ENCODE measurements at places on chromosomes 3 and 15.

DNA sequence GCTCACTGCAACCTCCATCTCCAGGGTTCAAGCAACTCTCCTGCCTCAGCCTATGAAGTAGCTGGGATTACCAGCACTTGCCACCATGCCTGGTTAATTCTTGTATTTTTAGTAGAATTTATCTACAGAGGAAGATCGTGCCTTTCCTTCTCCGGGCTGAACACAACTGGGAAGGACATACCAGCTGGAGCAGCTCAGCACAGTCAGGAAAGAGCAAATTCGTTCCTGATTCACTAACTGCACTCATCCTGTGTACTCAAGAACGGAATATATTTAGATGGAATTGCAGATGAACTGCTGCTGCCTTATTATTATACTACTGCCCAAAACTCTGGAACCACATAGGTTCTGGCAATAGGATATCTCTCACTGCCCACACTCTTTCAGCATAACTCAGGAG is 27.1 kb upstream of the P4HTM start:
- DNase-seq, result no peak

DNA sequence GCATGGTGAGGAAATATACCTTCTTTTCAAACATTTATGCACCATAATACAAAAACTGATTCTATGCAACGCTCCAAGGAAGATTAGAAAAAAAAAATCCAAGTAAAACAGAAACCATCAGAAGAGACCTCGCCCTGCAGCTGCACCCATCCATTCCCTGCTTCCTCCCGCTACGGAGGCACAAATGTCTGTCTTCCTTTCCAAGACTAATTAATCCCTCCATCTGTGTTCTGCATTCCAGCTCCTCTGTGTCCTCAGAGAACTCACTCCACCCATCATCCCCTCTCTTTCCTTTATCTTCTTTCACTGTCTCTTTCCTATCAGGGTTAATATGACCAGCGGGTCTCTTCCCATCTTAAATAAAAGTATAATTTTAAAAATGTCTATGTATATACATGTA is 196.1 kb downstream of the ADAMTSL3 start:
- no peak for DNase-seq

GRCh38 chr15:73467758-73468157 is 24.8 kb downstream of the REC114 start:
- no peak for DNase-seq

GRCh38 chr3:113717818-113718217 is 21.4 kb upstream of the USF3 start:
- no peak for DNase-seq

DNA sequence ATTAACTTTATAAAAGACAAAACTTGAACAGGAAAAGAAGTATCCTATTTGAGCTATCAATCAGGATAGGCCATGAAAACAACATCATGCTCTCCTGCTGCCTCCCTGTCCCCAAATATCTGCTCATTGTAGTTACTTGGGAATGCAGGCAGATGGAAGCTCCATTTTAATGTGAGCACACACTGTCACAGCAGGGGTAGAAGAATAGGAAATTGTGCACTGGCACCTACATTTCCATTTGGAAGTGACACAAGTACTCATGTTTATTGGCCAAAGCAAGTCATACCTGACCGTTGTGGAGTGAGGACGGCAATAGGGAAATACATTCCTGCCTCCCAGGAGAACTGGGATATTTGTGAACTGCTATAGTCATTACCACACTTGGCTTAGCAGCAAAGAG is 52.4 kb downstream of the ASTE1 start:
- DNase-seq, result no peak

DNA sequence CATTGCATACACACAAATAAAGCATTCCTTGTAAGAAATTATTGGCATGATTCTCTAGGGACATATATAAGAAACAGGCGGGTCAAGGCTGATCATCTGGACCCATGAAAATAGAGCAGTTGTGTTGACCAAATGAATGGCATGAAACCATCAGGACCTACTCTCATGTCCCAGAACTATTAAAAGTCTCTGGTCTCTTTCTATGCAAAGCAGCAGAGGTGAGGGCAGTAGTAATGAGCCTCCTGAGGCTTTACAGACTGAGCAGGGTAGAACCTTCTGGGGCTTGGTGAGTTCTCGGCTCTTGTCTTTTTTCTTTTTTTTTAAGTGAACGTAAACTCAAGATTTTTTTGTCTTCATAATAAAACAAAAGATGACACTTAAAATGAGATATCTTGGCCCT is 9.3 kb downstream of the GLDN start:
- DNase-seq, result no peak

DNA sequence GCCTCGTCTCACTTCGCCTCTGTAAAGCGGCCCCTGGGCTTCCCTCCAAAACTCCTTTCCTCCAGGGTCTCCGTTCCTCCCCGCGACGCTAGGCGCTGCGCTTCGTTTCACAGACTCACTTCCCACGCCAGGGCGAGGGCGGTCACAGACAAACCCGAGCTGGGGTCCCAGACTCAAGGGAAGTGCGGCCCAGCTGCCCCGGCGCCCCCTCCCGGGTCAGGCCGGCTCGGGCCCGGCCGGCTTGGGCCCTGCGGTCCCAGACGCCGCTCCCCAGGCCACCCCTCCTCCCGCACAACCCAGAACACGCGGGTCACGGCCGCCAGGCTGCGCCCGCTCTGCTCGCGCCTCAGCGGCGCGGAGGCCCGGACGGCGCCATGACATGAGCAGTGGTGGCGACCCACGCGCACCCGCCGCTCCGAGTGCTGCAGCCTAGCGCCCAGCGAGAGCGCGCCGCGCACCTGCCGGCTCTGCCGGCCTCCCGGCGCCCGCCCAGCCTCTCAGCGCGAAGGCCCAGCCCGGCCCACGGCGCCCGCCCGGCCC is 547 bp downstream of the NUP210 start:
- no peak for DNase-seq

- no peak for DNase-seq
Observed at GRCh38 chr3:195445885-195446284, 3.1 kb upstream of the ACAP2 start.

DNA sequence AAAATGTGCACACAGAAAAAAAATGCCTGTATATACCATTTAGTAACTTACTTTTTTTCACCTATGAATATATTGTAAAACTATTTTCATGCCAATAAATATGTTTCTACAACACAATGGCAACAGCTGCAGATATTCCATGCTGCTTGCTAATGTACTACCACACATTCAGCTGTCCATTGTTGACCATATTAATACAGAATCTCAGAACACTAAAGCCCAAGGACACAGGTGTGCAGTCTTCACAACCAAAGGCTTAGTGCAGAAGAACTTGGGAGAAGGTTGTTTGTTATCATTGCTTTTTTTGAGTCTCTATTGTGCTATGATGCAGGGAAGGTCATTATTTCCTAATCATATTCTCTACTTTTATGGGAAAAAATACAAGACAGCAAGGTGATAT is 79.6 kb downstream of the DIPK2A start:
- DNase-seq, result no peak

- DNase-seq, result no peak
Observed at GRCh38 chr3:123616593-123616992, 31.7 kb upstream of the HACD2 start.

GRCh38 chr15:43111354-43111753 is 5.5 kb upstream of the UBR1 start:
- DNase-seq, result no peak

DNA sequence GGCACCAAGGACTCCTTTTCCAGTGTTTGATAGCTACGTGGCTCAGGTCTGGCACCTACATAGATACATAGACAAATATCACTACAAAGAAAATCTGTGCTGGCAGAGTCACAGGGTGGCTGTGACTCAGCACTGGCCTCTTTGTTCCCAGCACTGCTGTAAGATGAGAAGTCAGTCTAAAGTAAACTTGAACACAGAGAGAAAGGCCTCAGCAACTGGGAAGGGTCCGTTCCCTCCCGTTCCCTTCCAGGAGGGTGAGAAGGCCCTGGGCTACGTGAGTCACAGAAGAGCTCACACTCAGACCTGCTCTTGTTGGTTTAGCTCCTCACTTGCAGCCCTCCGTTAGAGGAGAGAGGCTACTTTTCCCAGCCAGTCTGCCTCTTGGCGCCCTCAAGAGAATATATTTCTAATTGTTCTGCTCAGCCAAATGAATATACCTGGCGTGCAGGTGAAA is 23.1 kb downstream of the ANXA2 start:
- no peak for DNase-seq

GRCh38 chr3:128004661-128005060 is 47.6 kb upstream of the SEC61A1 start:
- DNase-seq, result no peak

DNA sequence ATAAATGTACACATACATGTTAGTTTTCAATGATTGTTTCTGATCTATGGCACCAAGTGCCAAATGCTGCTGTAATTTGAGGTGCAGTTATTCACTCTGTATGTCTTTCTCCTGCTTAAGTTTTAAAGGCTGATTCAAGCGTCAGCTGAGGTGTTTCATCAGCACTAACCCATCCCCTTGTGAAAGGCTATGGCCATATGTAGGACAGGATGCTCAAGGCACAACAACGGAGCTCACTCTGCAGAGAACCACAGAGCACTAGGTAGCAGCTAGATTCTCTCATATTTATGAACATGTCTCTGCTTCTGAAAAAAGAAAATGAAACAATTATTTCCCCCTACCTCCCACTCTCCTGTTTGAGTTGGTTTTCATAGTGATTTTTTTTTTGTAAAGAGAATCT is 340.0 kb upstream of the TMCO5A start:
- no peak for DNase-seq

- DNase-seq, result no peak
Observed at GRCh38 chr3:48474619-48475018, 28.1 kb downstream of the ATRIP start.

- DNase-seq, result no peak
Observed at GRCh38 chr3:117443014-117443413, 733.4 kb downstream of the TUSC7 start.

- no peak for DNase-seq
Observed at GRCh38 chr15:34812369-34812768, 17.0 kb upstream of the ACTC1 start.

- DNase-seq, result no peak
Observed at GRCh38 chr3:170909129-170909903, 879 bp upstream of the EIF5A2 start.

DNA sequence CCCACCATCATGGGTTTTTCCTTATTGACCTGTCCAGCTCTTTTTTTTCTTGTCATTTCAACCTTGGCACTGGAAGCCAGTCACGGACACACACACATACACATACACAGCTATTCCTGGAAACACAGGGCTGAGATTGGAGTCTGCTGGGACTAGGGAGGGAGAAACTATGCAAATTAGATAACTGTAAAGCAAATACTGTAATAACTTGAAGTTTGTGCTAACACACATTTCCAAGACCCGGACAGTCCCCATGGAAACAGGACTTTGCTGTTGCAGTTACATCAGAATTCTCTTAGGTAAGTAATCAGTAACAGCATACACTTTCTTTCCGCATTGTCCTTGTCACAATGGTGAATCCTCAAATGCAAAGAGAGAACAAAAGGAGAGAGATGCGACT is 304.4 kb downstream of the KBTBD8 start:
- DNase-seq, result no peak

- DNase-seq, result no peak
Observed at GRCh38 chr3:130948929-130949328, 55.0 kb downstream of the ATP2C1 start.

GRCh38 chr15:90840954-90841353 is 27.4 kb upstream of the FURIN start:
- DNase-seq, result no peak

GRCh38 chr3:188853856-188854771 is 317.7 kb upstream of the TPRG1 start:
- DNase-seq, result no peak

- DNase-seq, result no peak
Observed at GRCh38 chr3:10560060-10560861, 54.9 kb upstream of the ATP2B2 start.

- no peak for DNase-seq
Observed at GRCh38 chr3:39524107-39524506, 56.6 kb downstream of the MOBP start.

DNA sequence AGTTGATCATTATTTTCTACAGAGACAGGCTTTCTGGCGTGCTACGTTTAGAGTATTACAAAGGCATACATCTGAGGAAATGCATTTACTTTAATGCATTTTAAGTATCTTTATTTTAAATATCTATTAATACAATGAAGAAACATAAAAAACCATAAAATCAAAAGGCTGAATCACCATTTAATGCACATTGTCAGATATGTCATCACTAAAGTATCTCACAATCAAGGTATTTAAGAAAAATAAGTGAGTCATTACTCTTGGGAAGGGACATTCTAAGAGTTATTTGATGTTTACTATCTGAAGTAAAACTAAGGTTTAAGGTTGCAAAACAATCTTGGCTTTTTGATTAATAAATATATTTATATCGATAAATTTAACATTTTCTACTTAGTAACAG is 102.2 kb downstream of the CTNNB1 start:
- no peak for DNase-seq

GRCh38 chr15:33005582-33005981 is 188.9 kb downstream of the FMN1 start:
- DNase-seq, result no peak

DNA sequence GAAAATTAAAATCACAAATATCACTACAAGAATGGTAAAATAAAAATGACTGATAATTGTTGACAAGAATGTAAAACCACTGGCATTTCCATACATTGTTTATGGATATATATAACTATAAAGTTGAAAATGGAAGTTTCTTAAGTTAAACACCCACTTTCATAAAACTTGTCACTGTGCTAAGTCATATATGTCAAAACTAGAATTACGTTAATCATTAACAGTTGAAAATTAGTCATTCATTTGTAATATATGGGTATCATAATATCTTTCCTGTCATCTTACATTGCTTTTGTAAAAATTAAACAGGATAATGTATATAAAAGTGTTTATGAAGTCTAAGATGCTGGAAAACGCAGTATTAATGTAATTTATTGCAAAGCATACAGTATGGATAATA is 1398.6 kb upstream of the ALCAM start:
- DNase-seq, result no peak

GRCh38 chr3:32454111-32454510 is 48.5 kb downstream of the CMTM6 start:
- no peak for DNase-seq

- no peak for DNase-seq
Observed at GRCh38 chr15:59116141-59116540, 11.2 kb downstream of the CCNB2 start.

DNA sequence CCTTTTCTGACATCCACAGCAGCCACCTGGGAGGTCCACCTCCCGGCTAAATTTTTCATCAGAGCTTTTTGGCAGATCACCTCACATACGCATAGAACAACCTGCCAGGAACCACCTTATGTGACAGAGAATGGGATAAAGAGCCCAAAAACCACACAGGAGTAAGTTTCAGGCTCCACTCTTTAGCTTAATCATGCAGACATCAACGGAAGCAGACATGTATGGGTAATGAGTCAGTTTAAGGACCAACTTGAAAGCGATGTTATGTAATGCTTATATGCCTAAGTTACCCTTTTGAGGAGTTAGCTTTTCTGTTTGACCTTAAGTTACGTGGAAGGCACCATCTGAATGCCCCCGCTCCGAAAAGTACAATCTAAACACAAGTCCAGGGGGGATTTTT is 183.3 kb upstream of the BHLHE40 start:
- DNase-seq, result no peak

DNA sequence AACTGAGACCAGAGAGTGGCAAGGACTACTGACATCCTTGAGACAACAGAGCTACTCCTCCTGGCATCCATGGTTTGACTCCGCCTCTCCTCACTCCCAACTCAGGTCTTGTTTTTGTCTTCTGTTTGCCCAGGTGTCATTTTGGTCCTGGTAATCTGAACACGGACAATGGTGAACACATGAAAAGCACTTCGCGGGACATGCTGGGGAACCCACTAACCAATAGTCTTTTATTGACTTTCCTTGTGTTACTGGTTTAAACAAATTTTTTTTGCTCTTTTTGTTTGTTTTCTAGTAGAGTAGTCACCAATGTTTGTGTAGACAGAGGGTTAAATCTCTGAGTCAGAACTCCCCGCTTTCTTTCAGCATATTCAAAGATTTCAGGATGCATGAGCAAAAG is 38.4 kb downstream of the LARP6 start:
- no peak for DNase-seq

All from stimulated activated CD8-positive, alpha-beta memory T cell treated with anti-CD3 and anti-CD28 coated beads, Interleukin-4, amount 100 ng/mL, for 1 hour (primary cell).